Activated CD4-positive, alpha-beta T cell treated with anti-CD3 and anti-CD28 coated beads for 24 hours (primary cell): ENCODE measurements at places on chromosomes 6 and 20.

DNA sequence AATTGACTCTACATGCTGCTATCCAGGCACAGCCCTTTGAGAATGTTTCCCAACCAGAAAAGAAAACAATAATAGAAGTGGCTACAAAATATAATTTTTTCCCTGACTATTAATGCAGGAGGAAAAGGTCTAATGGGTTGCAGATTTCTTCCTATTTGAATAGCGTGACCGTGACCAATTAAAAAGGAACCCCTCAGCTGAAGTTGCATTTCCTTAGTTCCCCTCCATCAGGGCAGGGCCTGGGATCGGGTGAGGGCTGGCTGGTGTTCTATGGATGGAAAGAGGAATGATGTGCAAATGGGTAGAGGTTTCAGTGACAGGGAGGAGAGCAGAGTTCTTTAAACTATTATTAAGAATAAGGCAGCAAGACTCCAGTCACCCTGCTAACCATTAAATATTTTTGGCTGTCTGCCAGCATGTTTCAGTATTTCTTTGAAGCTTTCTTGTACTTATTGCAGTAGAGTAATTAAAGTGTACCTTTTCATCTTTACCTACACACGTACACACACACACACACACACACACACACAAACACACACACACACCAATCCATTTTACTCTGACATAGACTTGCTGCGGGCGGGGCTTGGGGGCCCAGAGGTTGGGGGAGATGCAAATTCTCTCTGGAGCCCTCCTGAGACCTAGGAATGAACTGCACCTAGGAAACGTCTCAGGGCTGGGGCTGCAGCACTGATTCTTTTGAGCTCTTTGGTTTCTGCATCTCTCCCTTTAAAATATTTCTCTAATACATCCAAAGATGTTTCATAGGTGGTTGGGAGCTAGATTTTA lies 154.8 kb upstream of the SLC35B3 start:
- no peak for DNase-seq

GRCh38 chr6:17621003-17621402 lies 20.9 kb downstream of the FAM8A1 start:
- DNase-seq = no peak

DNA sequence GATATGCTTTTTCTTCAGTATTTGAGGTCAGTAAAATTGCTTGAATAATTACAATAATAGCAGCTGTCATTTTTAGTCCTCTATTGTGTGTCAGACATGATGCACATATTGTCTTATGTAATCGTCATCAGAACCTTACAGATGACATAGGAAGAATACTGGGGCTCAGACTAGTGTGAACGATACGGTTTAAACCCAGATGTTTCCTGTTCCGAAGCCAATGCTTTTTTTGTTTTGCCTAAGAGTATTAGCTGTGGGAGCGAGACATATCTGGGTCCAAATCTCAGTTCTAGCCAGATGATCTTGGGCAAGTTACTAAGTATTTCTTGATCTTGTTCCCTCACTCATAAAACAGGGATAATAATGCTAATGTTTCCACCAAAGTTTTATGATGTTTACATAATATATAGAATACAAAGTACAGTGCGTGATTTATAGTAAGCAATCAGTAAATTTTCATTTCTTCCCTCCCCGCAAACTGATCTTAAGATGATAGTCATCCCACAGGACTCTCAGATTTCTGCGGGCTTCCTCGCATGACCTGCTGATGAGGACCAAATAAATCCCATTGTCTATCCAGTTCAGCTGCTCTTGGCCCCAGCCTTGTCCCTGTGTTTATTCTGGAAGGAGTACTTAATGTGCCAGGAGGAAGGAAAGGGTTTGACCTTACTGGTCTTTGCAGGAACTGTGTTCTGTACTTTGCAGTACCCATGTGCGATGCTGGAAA lies 98.2 kb downstream of the CAP2 start:
- no peak for DNase-seq

DNA sequence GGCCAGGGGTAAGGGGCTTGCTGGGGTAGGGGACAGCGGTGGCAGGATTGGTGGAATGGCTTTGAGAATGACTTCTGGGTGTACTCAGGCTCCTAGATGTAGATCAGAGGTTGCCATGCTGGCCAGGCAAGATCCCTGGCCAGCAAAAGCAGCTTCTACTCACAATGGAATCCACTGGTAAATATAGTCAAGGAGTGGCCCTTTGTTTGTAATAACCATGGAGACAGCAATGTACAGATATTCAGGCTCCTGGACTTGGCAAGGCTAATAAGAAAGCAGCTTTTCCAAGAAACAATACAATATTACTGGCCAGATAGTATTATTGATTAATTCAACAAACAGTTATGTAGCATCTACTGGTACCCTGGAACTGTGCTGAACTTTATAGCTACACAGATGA lies 37.9 kb downstream of the CDH26 start:
- no peak for DNase-seq

GRCh38 chr6:151701911-151702562 lies 105.4 kb upstream of the ESR1 start:
- DNase-seq = no peak

GRCh38 chr6:170575250-170575649 lies 9.2 kb downstream of the PDCD2 start:
- no peak for DNase-seq

DNA sequence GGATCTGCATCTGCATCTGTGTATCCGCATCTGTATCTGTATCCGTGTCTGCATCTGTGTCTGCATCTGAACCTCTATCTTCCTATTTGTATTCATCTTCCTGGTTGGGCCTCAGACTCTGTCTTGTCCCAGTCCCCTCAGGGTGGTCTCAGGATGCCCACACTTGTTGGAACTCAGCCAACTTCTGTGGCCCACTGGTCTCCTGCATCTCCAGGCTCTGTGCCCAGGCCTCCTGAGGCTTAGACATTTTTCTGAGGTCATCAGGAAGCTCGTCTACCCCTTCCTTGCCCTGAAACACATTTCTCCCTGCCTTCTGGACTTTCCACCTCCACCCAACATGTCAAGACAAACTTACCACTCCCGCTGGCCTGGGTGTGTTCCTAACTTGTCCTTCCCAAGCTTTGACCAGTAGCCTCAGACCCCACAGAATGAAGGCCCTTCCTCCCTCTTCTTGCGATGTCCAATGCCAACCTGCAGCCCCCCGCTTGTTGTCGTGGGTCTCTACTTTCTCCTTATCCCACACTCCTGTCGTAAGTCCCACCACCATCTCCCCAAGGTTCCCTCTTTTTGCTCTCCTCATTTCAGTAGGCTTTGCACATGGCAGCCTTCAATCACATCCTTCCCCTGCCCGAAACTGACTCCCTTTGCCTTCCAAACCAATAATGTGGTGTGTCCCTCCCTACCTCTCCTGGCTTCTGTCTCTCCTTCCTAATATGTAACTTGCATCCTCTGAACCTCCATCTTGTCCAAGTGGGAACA lies 176.5 kb downstream of the DLL1 start:
- no peak for DNase-seq

DNA sequence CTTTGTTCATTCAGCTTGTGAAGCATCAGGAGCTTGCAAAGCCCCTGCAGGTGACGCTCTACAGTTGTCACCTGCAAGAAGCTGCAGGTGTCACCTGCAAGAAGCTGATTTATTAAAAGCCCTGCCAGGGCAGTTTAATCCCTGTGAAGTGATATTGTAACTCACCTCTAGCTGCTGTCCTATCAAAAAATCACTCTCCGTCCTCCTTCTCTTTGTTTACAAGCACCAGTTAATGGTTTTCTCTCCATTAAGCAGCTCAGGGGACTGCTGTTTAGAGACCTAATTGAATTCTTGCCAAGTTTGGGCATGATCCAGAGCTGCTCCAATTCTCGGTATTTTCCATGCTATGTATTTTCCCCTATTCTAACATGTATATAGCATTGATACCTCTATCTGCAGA lies 345.9 kb downstream of the ARHGAP18 start:
- DNase-seq = no peak

DNA sequence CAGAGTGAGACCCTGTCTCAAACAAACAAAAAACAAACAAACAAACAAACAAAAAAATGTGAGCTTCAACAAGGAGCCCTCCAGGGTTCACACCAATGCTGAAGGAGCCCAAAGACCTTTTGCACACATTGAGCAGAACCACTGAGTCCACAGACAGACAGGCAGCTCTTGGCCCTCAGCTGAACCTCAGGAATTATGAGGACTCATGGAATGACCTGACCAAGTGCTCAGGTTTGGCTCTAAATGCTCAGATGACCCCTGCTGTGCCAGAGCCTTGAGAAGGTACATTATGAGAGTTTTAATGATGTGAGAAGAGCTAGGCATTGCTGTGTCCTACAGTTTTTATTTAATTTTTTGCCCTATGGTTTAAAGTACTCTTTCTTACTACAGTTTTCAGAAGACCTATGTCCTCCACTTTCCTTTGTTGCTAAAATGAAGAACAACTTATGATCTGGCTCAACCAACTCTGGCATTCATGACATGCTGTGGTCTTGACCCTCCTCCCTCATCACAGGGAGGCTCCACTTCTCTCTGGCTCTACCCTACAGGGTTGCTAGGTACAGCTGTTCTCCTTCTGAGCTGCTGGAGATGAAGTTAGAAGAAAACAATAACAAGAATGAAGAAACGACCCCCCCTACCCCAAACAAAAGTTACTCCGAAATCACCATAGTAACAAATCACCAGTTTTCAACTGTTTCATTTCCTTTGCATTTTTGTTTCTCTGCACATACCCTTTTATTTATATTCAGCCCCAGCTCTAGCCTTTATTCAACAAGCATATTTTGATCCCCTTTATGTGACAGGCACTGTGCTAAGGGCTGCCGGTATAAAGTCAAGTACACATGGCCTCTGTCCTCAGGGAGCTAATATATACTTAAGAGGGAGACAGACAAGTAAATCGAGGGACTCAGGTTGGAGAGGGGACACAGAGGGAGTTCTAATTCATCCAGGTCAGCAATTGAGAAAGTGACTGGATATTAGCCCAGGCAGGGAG lies 128.7 kb upstream of the TRAF3IP2 start:
- no peak for DNase-seq

- DNase-seq = no peak
Measured at GRCh38 chr20:32364554-32365208, 6.5 kb downstream of the ASXL1 start.

DNA sequence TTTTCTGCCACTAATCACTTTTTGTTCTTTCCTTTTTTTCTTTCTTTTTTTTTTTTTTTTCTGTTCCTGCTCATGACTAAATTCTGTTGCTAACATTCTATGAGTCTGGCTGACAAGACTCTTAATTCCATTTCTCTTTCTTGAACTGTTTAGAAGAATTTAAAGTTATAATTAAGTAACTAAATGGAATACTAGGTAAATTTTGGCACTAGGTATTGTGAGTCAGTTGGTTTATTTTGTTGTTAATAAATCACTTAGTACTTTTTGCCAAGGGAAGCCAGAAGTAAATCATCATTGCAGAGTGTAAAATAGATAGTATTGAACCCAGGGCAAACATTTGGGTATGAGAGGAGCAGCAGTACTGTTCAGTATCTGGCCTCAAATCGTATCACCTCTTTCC lies 42.0 kb upstream of the PRDM1 start:
- no peak for DNase-seq

DNA sequence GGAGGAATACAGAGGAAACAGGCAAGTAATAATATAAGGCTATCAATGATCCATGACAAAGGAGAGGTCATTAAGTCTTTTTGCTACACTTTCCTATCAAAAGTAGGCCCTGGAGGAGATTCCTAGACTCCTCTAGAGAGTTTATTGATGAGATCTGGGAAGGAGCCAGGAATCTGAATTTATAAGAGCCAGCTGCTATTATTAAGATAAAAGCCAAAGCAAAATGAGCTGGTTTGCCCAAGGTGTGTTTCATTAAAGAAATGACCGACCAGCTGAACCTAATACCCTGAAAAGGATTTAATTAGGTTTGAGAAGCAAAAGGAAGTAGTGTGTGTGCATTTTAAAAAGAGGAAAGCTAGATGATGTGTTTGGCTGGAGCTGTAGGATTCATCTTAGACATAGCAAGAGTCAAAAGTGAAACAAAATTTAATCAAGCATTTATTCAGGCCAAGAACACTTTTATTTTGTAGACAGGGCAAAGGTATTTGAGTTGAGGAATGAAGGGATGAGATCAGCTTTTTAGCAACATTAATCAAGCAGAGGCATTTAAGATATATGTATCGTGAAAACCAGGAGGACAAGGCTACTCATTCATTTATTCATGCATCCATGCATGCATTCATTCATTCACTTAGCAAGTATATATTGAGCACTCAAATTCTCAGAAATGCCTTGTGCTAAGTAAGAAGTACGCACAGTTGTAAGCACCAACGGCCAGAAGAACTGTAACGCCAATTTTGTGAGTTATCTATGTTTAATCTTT lies 43.5 kb upstream of the SCAF8 start:
- DNase-seq = no peak

DNA sequence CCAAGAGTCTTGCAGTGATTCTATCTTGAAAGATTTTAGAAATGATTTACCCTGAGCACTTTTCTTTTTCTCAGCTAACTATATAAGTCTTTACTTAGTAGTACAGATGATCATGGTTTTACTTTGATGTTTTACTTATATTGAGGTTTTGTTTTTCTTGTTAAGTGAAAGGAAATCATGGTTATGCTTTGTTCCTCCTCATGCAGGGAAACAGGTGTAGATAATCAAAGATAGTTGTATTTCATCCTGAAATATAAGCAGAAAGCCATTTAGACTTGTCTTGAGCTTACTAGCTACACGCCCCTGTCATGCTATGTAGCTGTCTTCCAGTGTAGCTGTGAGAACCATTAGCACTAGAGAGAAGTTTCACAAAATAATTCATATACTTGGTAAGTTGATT lies 113.9 kb downstream of the HIVEP1 start:
- no peak for DNase-seq

GRCh38 chr20:21839982-21840381 lies 134.5 kb downstream of the PAX1 start:
- no peak for DNase-seq

DNA sequence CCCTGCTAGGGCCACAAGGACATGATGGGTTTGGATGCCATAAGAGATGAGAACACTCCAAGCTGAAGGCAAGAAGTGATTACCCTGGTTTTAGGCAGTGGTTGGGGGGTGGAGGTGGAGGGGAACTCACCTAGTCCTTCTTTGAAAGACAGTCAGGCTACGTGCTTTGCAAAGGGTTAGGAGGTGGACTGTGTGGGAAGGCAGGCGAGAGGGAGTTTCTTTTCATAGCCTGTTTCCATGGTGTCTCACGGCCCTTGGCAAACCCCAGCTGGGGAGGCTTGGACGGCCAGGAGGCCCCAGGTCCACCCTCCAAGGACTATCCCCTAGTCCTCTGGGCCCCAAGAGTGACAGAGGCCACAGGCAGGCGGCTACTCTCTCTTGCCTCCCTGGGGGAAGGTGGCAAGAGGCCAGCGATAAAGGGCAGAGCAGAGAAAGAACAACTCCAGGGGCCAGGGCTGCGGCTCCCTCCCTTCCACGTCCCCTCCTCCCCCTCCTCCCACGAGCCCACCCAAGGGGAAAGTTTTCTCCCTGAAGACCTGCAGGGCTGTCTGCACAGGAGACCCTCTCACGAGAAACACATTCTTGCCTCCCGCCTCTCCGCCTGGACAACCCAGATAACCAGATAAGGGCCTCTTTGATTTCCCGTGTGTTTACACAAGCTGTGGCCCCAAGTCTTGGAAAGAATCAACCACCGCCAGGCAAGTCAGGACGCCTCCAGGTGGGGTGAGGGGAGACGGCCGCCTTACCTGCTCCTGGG lies 74.4 kb downstream of the NOL4L start:
- DNase-seq = no peak

- no peak for DNase-seq
Measured at GRCh38 chr6:30348957-30349356, 4.0 kb downstream of the RPP21 start.

GRCh38 chr20:62186887-62187866 lies 4.3 kb downstream of the MTG2 start:
- DNase-seq = no peak
